ENCODE measurements at places on chromosomes 7 and 10.

- DNase-seq: no peak
Observed at GRCh38 chr10:49115015-49115795, at the start of gene VSTM4. Gene VSTM4, minus strand, starts transcription at chr10:49115522. Its CDS starts 37 bp downstream, at chr10:49115485.

DNA sequence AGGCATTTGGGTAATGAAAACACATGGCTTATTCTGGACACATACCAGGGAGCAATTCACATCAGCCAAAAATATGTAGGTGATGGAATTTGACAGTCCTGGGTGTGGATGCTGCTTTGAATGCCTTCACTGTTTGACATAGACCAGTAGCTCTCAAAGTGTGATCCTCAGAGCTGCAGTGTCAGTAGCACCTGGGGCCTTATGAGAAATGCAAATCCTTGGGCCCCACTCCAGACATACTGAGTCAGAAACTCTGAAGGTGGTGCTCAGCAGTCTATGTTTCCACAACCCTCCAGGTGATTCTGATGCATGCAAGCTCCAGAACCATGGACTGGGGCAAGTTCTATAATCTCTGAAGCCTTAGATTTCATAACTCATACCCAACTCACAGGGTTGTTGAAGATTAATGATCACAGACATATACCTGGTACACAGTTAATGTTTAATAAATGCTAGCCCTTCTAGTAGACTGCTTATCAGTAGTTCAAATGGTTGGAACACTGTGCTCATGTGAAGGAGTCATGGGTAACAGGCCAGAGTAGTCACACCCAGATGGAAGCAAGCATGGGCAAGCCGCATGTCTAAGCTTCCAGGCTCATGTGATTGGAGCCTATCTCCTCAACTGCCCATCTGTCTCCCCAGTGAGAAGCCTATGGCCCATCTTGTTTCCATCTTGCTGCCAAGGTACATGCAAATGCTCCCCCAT is 715.7 kb downstream of the GRID1 start:
- DNase-seq: no peak

DNA sequence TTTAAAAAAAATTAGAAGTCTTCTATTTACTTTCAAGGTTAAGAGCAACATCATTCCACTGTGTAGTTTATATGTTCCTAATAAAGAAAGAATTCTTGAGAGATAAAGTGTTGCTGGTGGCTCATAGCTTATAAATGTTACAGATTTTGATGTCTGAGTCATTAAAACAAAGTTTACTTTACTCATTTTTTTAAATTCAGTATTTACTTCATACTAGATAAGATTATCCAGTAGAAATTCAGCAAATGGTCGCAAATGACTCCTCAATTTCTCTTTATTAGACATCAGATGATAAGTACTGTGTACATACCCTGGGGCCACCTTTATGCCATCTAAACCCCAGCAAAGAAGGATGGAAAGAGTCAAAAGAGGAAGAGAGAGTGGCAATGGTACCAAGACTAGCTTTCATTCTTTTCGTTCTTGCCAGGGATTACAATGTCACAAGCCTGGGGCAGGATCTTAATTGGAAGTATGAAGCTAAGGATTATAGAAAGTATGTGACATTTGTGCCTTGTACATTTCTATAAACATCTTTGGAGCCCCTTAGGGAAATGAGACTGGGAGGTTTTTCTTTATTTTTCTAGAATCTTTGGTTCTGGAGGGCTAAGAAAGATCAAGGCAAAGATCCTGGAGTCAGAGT is 206.1 kb downstream of the CHRM2 start:
- no peak for DNase-seq

- no peak for DNase-seq
Observed at GRCh38 chr10:115503546-115503945, 410.4 kb downstream of the ATRNL1 start.

GRCh38 chr10:45526309-45526905 is 146.2 kb downstream of the ZFAND4 start:
- DNase-seq: no peak

DNA sequence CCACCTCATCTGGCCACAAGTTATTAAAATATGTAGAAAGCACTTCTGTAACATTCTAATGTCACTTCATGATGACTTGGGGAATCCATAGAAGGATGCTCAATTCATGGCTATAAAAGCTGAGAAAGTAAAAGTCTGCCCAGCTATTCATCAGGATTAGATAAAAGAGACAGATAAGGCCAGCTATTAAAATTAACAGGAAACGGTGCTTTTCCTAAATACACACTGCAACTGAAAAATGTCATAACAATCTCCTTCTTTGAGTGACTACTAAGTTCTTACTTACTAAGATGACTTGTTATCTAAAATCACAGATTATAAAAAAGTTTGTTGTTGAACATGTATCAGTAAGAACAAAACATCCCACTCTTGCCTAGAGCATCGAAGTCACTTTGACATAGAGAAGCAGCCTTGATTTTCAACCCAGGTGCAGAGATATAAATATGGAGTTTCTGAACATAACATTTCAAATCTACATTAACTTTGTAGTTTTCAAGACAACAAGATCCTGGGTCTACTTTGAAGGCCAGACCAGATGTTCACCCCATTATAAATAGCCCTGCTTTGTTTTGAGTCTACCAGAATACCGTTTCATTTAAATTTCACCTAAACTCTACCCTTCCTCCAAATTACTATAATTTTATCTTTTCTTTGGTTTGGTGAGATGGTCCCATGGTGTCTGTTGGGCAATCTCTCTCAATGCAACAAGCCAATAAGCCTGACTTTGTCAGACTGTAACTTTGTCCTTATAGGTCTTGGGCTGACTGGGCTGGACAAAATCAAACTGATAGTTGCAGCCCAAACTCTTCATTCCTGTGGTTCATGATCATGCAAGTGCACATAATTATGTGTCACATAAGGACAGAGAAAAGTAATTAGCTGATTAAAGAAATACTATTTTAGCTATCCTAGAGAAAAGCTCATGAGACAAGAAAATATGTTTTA is 24.0 kb downstream of the HYCC1 start:
- DNase-seq: no peak

DNA sequence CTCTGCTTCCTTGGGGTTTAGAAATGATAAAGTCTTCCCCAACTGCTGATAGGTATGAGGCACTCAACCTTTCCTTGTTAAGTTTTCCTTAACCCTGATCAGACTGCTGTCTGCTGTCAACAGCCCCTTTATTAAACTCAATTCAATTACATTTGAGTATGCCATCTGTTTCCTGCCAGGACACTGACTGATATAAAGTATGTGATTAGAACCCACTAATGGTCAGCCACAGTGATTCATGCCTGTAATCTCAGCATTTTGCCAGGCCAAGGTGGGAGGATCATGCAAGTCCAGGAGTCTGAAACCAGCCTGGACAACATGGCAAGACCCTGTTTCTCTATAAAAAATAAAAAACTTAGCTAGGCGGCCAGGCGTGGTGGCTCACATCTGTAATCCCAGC is 18.1 kb downstream of the BAZ1B start:
- DNase-seq: no peak

DNA sequence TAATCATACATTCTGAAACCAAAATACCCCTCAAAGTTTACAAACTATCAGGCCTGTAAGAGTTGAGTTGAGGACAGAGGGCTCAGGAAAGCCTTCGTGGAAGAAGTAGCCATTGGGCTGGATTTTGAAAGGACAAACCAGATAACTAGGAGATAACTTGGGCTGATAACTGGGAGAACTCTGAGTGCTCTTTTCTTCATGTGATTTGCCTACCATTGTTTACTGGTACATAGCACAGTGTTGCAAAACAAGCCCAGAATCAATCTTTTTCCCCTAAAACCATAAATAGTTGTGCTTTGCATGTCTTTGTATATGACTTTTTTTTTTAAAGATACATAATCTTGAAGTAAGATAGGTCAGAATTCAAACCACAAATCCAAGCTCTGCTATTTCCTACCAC is 106.7 kb upstream of the ITGB1 start:
- no peak for DNase-seq

DNA sequence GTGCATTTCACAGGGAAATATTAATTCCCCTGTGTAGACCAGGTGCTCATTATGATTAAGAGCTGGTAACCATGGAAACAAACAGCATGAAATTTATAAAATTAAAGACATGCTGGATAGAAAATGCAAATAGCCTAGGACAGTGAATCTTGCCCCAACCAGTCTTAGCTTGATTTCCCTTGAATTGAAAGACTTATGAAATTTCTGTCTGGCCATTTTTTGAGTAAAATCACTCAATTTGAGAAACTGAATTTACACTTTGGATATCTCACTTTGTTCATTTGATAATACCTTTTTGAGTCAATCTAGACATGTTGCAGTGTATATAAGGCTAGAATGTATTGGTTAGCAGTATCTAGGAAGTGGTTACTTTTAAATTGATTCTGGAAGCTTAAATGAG is 4.4 kb upstream of the SMIM30 start:
- DNase-seq: no peak

- no peak for DNase-seq
Observed at GRCh38 chr7:139813151-139813550, 15.9 kb upstream of the TBXAS1 start.

- DNase-seq: no peak
Observed at GRCh38 chr7:129263168-129263567, 38.3 kb downstream of the AHCYL2 start.

DNA sequence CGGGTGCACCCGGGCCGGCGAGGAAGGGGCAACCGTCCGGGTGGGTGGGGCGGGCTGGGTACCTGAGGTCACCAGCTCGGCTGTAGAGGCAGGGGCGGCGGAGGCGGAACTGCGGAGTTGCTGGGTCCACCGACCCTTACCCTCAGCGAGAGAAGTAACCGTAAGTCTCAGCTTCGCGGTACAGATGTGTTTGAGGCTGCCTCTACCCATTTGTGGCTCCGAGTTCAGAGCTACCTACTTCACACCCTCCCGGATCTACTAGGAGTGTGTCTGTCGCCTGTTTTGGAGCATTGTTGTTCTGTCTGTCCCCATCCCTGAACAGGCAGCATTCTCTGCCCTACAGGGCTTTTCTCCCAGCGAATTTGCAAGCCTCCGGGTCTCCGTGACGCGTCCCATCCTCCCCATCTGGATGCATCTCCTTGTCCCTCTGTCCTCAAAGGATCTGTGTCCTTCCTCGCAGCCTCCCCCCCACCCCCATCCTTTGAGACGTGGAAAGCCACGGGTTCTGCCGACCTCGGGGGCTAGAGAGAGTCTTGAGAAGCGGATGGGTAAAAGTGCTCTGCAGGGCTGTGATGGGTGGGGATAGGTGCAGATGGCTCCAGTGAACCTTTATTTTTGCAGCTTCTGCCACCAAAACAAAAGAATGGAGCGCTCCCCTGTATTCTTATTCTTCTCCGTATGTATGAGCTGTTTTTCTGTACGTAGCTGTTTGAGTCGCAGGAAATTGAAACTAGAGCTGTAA is 757 bp downstream of the ANKIB1 start:
- DNase-seq: no peak

DNA sequence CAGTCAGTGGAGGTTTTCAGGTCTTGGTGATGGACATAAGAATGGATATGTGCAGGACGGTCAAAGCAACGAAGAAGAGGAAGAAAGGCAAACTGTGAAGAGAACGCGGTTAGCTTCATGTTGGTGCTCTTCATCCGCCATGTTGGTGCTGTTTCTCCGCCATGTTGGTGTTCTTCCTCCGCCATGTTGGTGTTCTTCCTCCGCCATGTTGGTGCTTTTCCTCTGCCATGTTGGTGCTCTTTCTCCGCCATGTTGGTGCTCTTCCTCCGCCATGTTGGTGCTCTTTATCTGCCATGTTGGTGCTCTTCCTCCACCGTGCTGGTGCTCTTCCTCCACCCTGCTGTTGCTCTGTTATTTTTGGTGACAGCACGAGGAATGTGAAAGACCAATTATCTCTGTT is 95.4 kb downstream of the DOCK1 start:
- DNase-seq: no peak

All from stimulated activated effector memory CD8-positive, alpha-beta T cell treated with anti-CD3 and anti-CD28 coated beads, Interleukin-12 subunit alpha, Interleukin-12 subunit beta, amount 100 ng/mL, for 72 hours (primary cell).